Stomach (tissue), 19 donors: ENCODE measurements at places on chromosomes 3 and 15.
A peak's percentile ranks its signal among the peaks of the same experiment; 100 is the strongest.

GRCh38 chr3:158520433-158520832, 50.6 kb upstream of the MLF1 start:
- DNase-seq = no peak

DNA sequence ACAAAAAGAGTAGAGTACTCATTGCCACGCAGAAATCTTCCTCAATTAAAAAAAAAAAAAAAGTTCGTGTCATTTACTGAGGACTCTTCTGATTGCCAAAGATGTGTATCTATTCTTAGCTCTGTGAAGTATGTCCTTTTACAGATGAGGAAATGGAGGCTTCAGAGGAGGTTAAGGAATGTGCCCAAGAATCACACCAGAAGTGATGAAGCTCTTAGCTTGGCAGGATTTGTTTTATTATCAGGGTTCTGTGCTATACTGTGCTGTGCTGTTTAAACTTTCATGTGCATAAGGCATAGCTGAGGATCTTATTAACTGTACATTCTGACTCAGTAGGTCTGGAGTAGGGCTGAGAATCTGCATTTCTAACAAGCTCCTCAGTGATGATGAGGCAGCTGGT, 665.2 kb upstream of the ADAMTS9 start:
- DNase-seq = no peak

GRCh38 chr15:70505936-70506912, 257.1 kb downstream of the UACA start:
- DNase-seq = no peak

- DNase-seq = no peak
These were observed 52.8 kb downstream of the FAM43A start for GRCh38 chr3:194738254-194739093.

DNA sequence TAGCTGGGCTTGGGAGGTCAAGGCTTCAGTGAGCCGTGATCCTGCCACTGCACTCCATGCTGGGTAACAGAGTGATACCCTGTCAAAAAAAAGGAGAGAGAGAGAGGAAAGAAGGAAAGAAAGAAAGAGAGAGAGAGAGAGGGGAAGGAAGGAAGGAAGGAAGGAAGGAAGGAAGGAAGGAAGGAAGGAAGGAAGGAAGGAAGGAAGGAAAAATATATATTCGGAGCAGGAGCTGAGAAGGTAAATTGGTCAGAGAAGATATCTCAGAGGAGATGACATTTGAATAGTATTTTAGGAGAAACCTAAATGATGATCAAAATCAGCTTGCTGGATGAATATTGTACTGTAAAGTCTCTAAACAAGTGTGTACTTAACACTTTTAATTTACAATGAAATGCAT, 633.1 kb downstream of the ZPLD1 start:
- no peak for DNase-seq

GRCh38 chr15:78370013-78370412, 29.9 kb downstream of the CRABP1 start:
- no peak for DNase-seq

DNA sequence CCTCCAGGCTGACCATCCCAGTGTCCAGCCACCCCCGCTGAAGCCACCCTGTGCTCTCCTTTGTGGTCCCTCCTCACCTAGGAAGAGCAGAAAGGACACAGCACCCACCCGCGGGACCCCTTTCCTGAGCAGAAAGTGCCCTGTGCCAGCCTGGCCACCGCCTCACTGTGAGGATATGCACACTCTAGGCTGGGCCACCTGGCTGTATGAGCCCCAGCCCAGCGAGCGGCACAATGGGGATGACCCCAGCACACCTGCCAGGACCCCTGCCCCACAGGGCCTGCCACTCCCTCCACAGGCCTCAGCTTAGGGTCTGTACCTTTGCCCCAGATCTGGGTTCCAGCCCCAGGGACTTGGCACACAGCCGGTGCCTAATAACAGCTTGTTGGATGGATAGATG, 47.9 kb upstream of the FURIN start:
- no peak for DNase-seq

- no peak for DNase-seq
These were observed 37.0 kb upstream of the SNRPA1 start for GRCh38 chr15:101332061-101332467.

DNA sequence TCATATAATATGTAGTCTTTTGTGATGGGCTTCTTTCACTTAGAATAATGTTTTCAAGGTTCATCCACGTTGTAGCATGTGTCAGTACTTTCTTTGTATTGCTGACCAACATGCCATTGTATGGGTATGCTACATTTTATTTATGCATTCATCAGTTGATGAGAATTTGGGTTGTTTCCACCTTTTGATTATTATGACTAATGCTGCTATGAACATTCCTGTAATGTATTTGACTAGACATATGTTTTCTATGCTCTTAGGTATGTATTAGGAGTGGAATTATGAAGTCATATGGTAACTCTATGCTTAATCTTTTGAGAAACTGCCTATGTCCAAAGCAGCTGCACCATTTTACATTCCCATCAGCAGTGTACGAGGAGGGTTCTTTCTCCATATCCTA, 3.2 kb upstream of the PODXL2 start:
- DNase-seq = no peak

GRCh38 chr3:158313338-158313927, 203.5 kb downstream of the RSRC1 start:
- peak; percentile 56 for DNase-seq

GRCh38 chr15:76299786-76300185, 11.5 kb downstream of the ETFA start:
- DNase-seq = no peak

- DNase-seq = no peak
These were observed 36.4 kb upstream of the ABHD2 start for GRCh38 chr15:89051875-89052274.

DNA sequence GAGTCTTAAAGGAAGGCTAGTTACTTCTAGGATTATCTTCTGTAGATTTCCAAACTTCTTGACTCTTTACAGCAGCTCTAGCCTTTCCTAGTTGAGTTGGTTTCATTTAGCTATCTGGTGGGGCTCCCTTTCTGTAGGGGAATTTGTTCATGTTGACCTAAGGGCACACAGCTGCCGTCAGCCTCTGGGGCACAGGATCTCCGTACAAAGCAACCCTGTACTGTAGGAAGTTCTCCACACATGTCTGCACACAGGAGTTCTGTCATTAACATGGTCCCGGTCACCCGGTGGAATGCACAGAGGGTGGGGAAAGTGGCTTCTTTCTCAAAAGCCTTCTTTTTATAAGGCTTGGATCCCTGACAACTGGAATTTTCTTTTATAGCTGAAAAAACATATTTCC, 88.7 kb upstream of the TNIK start:
- peak; percentile 64 for DNase-seq

DNA sequence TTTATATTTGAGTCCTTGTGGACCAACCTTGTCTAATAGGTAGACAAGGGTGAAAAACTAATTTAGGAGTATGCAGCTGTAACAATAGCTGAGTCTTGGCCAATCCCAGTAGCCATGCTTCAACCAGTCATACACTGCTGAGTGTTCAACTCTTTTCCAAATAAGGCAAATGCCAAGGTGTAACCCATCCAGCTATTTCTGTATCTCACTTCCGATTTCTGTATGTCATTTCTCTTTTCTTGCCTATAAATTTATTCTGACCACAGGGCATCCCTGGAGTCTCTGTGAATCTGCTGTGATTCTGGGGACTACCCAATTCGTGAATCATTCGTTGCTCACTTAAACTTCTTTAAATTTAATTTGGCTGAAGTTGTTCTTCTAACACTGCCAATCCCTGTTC, 93.2 kb downstream of the MAGI1 start:
- DNase-seq = no peak

GRCh38 chr15:25565470-25566264, 126.8 kb upstream of the UBE3A start:
- DNase-seq = no peak

DNA sequence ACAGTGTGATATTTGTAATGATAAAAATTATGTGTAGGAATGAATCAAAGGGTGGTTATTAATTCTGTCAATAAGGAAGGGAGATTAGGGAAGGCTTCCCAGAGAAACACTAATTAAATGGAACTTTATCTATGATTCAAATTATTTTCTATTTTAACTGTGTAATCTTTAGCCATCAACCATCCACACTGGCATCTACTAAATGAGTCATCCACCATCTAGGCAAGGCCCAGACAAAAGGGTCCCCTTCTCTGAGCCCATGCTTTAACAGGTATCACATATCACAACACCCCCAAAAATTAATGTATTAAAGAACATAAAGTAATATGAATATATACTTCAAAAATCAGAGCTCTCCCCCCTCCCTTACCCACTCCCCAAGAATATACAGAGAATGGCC, 19.9 kb upstream of the TPM1 start:
- DNase-seq = no peak

DNA sequence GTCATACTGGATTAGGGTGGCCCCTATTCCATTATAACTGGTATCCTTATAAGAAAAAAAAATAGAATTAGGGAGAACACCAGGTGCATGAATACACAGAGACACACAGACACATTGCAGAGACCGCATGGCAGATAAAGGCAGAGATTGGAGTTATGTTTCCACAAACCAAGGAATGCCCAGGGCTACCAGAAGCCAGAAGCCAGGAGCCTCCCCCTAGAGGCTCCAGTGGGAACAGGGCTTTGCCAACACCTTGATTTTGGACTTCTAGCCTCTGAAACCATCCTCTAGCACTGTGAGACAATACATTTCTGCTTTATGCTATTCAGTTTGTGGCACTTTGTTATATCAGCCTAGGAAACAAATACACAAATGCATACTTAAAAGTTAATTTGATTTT, 10.4 kb downstream of the GOLM2 start:
- no peak for DNase-seq

DNA sequence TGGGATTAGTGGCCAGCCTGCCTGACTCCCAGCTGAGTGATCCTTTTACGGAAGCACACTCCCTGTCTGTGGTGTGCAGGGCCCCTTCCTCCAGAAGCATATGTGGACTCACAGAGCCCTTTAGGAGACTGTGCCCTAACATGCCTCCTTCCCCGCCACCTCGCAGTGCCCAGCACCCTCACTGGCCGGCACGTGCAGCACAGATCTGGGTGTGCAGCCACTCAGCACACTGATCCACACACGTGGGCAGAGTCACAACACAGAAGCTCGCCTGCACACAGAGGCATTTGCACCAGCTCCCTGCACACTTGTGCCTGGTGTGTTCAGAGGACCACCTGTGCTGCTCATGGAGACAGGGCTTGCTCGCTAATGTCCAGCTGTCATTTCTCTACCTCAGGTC, 23.6 kb upstream of the CSPG4 start:
- no peak for DNase-seq

DNA sequence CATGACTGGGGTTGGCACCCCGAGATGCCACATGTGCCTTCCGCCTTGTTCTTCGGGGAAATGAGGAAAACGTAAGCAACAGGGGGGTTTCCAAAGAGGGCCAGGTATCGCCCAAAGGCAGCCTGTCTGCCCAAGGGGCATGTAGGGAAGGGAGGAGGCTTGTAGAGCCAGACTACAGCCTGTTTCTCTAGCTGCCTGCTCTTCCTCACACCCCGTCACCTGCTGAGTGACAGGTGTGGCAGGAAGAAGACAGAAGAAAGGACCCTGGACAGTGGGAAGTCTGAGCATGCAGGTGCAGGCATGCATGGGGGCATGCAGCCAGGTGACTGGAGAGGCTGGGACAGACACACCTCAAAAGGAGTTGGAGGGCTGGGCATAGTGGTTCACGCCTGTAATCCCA, 9.8 kb downstream of the PLA2G4E start:
- DNase-seq = no peak

- DNase-seq = no peak
These were observed 221.4 kb downstream of the MINAR1 start for GRCh38 chr15:79653533-79653932.

GRCh38 chr3:127717357-127718244, 44.8 kb downstream of the ABTB1 start:
- DNase-seq = no peak

DNA sequence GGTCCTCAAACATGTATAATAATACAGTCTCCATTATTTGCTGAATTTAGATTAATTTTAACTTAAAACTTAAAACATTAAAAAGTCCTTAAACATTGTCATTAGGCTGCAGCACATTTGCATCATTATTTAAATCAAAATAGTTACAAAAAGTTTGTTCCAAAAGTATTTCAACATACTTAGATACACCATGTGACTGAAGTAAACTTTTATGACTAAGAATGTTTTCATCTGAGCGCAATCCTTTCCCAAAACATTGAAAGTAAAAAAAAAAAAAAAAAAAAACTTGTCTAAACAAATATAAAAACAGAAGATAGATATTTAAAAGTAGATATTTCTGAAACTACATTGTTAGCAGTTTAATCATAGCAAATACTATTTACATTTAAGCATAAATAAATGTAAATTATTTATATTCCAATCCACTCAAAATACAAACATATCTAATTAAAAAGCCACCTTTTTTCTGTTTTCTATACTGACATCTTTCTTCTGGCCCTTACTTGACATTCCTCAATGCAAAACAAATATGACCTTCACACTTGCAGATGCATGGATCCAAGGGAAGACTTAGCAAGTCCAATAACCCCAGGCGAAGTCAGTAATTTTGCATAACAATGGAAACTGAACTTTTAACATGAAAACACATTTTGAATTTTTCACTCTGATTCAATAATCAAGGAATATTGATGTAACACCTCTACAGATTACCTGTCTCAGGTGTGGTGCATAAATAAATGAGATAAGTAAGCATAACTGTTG, 10.3 kb downstream of the FAM227B start:
- DNase-seq = no peak

DNA sequence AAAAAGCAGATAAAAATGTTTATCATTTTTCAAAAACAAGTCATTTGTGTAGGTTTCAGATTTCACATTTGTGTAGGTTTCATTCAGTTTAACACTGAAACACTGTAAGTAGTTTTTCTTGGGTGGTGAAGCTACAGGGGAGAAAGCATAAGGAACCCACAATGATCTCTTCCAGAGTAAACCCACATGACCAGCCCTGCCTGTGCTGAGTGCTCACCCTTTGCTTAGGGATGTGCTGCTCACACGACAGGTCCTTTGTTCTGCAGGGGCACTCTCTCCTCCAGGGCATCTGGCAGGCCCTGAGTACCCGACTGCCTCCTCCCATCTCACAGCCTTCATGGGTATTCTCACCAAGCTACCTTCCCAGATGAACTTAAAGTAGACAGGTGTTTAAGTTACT, 28.9 kb downstream of the ZXDC start:
- DNase-seq = no peak

GRCh38 chr15:80462836-80463512, 58.8 kb downstream of the ARNT2 start:
- no peak for DNase-seq

GRCh38 chr3:52128118-52128683, 26.0 kb downstream of the POC1A start:
- peak; percentile 53 for DNase-seq

GRCh38 chr15:38072348-38073177, 138.1 kb downstream of the TMCO5A start:
- peak; percentile 91 for DNase-seq

GRCh38 chr15:92901995-92902394, 1.9 kb downstream of the CHD2 start:
- DNase-seq = no peak

- DNase-seq = no peak
These were observed 24.3 kb downstream of the CCR3 start for GRCh38 chr3:46266598-46266997.

GRCh38 chr3:179806177-179806576, 153.3 kb downstream of the USP13 start:
- DNase-seq = no peak
